T-helper 17 cell (primary cell): ENCODE measurements at places on chromosomes 12 and 14. TPM values are rescaled to one million over a fixed set of nuclear protein-coding genes. Genes with fewer than 3 reads are reported as not detected.

- H3K27me3 ChIP-seq: no peaks in the 10 kb centered on the region
- H3K4me1 ChIP-seq: peaks cover 6% of the 10 kb centered on the region
- DNase-seq: no peak
Measured at GRCh38 chr12:10293570-10294227, 14.0 kb upstream of the KLRD1 start.

GRCh38 chr12:27468241-27468640, 21.7 kb downstream of the SMCO2 start:
- H3K27me3 ChIP-seq: peaks cover 11% of the 10 kb centered on the region
- no peak overlapping the region for H3K4me3 ChIP-seq
- no peak for DNase-seq
- peaks cover 3% of the 10 kb centered on the region for H3K36me3 ChIP-seq

- no peak for DNase-seq
- no peaks in the 10 kb centered on the region for H3K36me3 ChIP-seq
- peaks cover 6% of the 10 kb centered on the region for H3K27me3 ChIP-seq
- no peak overlapping the region for H3K27ac ChIP-seq
- H3K4me3 ChIP-seq: no peak overlapping the region
- H3K4me1 ChIP-seq: peaks cover 16% of the 10 kb centered on the region
Measured at GRCh38 chr12:95857799-95858198, 953 bp upstream of the SNRPF start.

GRCh38 chr14:105378199-105378598, 20.1 kb upstream of the TEX22 start:
- no peaks in the 10 kb centered on the region for H3K36me3 ChIP-seq
- DNase-seq: no peak
- H3K27ac ChIP-seq: no peak overlapping the region
- H3K4me1 ChIP-seq: peaks cover 8% of the 10 kb centered on the region

GRCh38 chr12:108670066-108670631, 36.5 kb upstream of the SELPLG start:
- no peaks in the 10 kb centered on the region for H3K27me3 ChIP-seq
- H3K4me1 ChIP-seq: peaks cover 5% of the 10 kb centered on the region
- no peak for DNase-seq
- H3K36me3 ChIP-seq: peaks cover 3% of the 10 kb centered on the region

DNA sequence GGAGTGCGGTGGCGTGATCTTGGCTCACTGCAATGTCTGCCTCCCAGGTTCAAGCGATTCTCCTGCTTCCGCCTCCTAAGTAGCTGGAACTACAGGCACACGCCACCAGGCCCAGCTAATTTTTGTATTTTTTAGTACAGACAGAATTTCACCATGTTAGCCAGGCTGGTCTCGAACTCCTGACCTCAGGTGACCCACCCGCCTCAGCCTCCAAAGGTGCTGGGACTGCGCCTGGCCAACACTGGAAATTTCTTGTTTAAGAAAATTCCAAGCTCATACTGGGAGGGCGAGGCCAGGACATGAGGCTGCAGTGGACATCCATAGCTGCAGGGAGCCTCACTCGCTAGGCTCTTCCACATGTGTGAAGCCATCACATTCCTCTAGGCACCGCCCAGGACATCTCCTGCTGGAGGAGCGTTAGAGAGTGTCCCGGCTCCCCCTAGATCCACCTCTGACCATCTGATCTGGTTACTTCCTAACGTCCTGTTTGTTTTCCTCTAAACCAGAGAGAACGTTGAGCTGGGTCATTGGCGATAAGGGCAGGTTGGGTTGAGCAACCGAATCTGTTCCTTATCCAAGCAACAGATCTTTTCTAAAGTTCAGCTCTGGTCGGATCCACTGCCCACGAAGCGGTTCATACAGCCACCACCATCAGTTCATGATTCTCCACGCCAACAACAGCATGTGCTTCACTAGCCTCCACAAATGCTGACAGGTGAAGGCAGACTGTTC, 108.2 kb upstream of the MED13L start:
- H3K27ac ChIP-seq: no peak overlapping the region
- DNase-seq: no peak
- peaks cover 7% of the 10 kb centered on the region for H3K4me1 ChIP-seq
- peaks cover 19% of the 10 kb centered on the region for H3K27me3 ChIP-seq
- no peak overlapping the region for H3K4me3 ChIP-seq

- H3K4me1 ChIP-seq: peaks cover 83% of the 10 kb centered on the region
- H3K27ac ChIP-seq: peak overlapping the region; percentile 96
- H3K36me3 ChIP-seq: no peaks in the 10 kb centered on the region
- peak overlapping the region; percentile 66 for H3K4me3 ChIP-seq
- DNase-seq: no peak
Measured at GRCh38 chr14:73745571-73746519, 31.7 kb upstream of the PNMA1 start.

DNA sequence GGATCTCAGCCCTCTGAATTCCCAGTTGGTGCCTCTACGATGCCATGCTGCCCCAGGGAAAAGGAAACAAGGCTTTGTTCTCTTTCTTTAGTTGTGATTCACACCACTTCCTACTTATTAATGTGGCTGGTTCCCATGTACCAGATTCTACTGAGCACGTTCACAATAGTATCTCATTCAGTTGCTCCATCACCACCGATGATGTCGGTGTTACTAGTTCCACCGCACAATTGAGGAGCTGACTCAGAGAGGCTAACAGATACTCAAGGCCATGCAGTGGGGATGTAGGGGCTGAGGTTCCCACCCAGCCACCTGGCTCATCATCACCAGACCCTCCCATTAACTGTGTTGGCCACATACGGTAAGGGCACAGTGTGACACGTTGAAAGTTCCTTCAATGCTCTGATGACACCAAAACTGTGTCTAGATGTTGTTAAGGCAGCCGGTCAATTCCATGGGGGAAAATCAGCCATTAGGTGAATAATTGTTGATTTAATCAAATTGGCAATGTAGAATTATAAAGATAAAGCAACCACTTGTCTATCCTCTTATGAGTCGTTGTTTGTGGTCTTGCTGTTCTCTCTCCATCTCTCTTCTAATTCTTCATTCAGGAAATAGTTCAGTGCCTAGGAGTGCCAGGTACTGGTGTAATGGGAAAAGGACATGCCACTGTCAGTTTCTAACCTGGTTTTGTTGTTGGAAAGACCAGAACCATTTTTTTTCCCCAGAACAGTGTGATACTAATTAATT, 244.2 kb upstream of the CRY1 start:
- no peak for DNase-seq
- H3K4me3 ChIP-seq: no peak overlapping the region
- peaks cover 34% of the 10 kb centered on the region for H3K4me1 ChIP-seq
- H3K27me3 ChIP-seq: no peaks in the 10 kb centered on the region
- H3K27ac ChIP-seq: no peak overlapping the region

GRCh38 chr14:33726685-33727084, 224.2 kb downstream of the EGLN3 start:
- no peaks in the 10 kb centered on the region for H3K36me3 ChIP-seq
- no peak for DNase-seq
- H3K27ac ChIP-seq: no peak overlapping the region
- H3K27me3 ChIP-seq: peaks cover 29% of the 10 kb centered on the region
- H3K4me3 ChIP-seq: no peak overlapping the region

The OGFOD2 gene
- total RNA-seq: 20.3 TPM

The MRPL42 gene
- total RNA-seq: 34.7 TPM

The CLEC2A gene
- not detected for total RNA-seq
